KG1 (cell line): ENCODE measurements at places on chromosomes 2 and 18.

DNA sequence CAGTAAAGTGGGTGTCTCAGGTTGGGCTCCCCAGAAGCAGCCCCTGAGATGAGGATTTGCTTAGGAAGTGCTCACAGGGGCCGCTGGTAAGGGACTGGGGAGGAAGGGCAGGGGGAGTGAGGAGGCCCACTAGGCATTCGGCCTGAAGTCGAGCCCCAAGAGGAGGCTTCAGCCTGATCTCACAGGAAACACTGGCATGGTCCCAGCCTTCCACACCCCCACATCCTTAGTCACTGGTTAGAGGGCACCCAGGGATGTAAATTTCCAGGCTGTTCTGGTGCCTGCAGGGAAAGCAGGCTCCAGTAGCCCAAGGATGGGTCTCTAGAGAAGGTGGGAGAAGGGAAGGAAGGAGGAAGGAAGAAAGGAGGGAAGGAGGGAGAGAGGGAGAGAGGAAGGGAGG lies 22.4 kb upstream of the KCNK3 start:
- DNase-seq: no peak

DNA sequence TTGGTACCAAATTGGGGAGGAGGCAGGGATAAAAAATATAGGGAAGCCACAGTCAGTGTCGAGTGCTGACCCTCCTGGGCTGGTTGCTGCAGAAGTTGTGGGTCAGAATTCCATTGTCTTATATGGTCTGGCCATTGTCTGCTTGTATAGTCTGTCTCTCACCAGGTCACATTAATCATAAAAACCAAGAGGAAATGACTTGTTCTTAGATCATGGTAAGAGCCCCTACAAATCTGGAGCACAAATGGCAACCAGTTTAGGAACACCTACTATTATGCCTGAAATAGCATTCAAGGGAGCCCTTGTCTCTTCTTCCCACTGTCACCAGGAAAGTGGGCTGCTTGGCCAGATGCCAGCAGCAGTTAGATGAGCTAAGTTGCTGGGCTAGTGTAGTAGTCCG lies 119.7 kb upstream of the RMP24 start:
- DNase-seq: no peak

DNA sequence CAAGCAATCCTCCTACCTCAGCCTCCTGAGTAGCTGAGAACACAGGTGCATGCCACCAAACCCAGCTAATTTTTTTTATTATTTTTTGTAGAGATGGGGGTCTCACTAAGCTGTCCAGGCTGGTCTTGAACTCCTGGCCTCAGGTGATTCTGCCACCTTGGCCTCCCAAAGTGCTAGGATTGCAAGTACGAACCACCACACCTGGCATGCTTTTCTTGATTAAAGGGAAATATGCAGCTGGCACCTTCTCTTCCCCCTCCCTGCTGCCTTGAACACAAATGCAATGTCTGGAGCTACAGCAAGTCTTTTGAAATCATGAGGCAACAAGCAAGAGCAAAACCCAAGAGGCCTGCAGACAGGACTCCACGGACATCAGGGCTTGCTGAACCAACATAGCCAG lies 26.8 kb upstream of the BIN1 start:
- DNase-seq: no peak

DNA sequence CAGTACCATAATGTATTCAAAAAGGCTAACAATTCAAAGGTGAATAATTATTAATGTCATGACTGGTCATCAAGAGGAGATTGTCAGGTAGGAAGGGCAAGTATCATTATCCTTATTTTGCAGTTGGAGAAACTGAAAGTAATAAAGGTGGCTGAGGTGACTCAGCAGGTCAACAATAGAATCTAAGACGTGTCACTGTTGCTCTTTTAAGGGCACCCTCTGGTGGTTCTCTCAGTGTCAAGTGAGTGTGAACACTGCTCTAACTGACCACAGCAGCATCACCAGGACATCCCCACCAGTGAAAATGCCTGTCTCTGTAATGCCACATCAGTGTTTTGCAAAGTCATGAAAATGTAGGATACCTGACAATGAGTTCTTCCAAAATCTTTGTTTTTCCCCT lies 69.7 kb downstream of the DCC start:
- no peak for DNase-seq

DNA sequence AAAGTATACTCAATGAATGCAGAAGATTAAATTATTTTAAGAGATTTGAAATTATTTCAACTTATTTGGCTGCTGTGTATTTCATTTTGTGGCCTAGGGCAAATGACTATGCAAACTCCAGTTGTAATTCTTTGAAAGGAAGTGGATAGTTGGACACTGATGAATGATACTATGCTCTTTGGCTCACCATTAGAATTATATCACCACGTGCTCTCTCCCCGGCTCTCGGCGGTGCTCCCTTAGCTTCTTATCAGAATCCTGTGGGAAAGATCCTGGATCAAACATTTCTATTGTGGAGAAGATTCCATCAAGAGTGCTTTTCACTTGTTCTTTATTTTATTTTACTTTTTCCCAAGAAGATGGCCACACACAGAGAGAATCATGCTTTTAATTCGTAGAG lies 55.2 kb downstream of the ADCYAP1 start:
- no peak for DNase-seq

DNA sequence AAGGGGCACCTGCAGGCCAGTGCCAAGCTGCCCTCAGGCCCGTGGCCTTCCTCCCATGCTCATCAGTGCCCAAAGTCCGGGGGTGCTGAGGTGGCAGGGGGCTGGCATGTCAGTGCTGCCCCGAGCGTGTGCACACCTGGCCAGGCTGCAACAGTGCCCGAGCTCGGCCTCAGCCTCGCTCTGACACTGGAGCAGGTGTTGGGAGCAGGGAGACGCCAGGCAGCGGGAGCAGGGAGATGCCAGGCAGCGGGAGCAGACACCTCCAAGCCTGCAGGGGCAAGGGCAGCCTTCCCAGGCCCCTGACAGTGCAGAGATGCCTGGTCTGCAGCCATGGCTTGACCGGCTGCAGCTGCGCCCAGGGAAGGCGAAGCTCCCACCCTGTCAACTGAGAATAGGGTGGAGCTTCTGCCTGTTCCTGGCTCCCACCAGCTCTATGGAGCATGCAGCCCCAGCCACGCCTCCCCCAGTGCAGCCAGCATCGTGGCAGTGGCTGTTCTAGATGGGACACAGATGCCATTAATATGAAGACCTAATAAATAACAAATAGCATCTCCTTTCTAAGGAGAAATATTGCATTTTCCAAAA lies 82.4 kb downstream of the DTNB start:
- no peak for DNase-seq

GRCh38 chr2:52036853-52037252 lies 1004.9 kb upstream of the NRXN1 start:
- no peak for DNase-seq

DNA sequence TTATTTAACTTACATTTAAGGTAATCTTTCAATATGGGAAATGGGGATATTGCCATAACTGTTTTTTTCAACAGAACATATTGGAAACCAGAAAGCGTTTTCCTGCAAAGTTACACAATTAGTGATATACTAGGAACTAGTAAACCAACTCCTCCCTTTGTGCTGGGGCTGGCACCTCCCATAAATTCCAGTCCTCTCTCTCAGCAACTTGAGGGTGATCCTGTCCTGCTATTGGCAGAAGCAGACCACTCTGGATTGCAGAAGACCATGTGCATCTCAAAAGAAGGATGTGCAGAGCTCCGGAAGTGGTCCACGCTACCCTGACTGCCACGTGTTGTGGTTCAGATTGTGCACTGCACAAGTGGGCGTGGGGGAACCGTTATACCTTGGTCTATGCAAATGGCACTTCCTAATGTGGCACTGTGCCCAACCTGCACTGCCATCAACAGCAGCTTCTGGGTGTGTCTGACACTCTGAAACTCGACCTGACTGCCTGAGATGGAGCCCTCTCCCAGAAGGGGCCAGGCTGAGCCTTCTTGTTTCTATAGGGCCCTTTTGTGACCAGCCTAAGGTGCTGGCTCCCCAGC lies 219.2 kb downstream of the ZNF516 start:
- DNase-seq: no peak

- no peak for DNase-seq
These were observed 165.6 kb upstream of the VRK2 start for GRCh38 chr2:57880967-57881366.

DNA sequence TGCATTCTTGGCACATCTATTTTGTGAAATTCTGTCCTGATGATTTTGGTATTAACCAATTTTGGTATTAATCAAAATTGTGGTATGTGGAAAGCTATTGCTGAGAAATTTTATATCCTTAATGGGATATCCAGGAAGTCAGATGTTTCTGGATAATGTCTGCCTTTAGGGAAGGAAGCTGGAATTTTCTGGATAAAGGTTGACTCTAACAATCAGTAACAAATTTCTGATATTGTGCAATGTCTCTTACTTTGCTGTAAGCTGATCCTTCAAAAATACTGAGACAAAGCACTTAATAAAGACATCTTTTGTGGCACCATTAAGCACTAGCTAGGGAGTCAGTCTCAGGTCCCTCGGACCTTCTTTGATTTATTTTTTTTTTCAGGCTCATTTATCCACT lies 100.8 kb upstream of the UGP2 start:
- no peak for DNase-seq

DNA sequence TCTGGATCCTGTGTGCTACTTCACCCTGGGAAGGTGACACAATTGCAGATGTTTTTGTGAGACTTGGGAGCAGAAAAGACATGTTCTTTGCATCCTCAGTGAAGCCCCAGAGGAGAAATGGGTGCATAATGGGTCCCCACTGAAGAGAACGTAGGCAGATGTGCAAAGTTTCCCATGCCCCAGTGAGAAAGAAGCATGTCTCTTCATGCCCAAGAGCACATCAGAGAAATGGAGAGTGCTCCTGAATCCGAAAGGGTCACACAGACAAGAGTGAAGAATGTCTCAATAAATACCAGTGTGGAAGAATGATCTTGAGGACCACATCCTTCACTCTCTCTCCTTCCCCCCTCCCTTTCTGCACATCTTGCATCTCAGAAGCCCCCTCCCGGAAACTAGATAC lies 167.7 kb downstream of the TMEM247 start:
- no peak for DNase-seq

DNA sequence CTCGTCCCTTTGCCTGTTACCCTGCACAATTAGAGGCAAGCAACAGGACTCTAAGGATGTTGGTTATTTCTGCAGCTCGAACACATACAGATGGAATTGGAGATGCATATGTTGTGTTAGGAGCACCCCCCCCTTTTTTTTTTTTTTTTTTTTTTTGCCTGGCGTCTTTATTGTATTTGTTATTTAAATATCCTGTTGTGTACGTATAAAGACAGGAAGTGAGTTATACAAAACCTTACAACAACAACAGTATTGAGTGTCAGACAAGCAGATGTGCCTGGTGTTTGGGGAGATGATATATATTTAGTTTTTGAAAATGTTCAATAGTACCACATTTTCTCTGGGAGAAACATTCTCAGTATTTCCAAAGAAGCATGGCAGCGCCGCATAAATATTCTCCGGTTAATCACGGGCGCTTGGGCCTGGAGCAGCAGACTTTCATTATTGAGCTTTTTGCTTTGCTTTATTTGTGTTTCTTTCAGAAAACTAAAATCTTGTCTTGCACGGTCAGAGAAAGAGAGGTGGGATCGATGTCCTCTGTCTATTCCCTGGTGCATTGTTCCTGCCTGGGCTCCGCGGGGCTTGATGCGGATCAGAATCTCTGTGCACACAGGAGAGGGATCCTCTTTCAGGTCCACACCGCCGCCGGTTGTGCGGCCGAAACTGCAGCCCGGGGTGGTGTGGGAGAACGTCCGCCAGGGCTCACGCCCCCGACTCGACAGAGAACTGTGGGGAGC lies 23.2 kb upstream of the ZNF516 start:
- no peak for DNase-seq

- no peak for DNase-seq
These were observed 37.5 kb downstream of the GNAL start for GRCh38 chr18:11726556-11726955.

DNA sequence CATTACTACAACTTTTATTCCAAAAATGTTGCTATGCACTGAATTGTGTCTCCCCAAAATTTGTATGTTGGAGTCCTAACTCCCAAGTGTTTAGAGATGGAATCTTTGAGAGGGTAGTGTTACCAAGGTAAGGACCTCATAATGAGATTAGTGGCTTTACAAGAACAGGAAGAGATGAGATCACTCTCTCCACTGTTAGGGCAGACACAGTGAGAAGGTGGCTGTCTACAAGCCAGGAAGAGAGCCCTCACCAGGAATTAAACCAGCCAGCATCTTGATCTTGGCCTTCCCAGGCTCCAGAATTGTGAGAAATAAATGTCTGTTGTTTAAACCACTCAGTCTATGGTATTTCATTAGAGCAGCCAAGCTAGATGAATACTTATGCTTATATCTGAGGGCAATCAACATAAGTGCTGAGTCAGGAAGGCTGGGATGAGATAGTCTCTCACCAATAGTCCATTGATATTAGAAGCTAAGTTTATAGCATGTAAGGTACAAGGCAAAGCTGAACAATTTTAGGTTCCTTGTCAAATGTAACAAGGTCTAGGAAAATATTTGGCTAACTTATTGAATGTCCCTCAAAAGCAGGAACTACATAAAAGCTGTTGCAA lies 317.6 kb upstream of the REG3G start:
- no peak for DNase-seq

GRCh38 chr2:2600366-2600765 lies 269.3 kb upstream of the MYT1L start:
- no peak for DNase-seq

DNA sequence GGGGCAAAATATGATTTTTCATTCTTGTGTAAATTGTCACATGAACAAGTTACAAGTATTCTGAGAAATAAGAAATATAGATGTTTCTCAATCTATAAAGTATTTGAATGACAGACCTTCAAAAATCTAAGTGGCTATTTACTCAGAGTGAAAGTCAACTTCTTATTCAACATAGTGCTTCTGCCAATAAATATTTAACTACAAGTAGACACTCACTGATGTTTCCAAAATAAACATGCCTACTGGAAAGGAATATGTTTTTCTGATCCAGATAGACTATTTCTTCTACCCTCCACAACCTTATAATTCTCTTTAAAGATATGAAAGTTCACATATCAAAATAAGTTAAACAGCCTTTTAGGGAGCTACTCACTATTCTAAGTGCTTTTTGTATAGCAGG lies 296.3 kb downstream of the DSC3 start:
- no peak for DNase-seq

- no peak for DNase-seq
These were observed 96.5 kb downstream of the ZNF532 start for GRCh38 chr18:58960946-58961722.

DNA sequence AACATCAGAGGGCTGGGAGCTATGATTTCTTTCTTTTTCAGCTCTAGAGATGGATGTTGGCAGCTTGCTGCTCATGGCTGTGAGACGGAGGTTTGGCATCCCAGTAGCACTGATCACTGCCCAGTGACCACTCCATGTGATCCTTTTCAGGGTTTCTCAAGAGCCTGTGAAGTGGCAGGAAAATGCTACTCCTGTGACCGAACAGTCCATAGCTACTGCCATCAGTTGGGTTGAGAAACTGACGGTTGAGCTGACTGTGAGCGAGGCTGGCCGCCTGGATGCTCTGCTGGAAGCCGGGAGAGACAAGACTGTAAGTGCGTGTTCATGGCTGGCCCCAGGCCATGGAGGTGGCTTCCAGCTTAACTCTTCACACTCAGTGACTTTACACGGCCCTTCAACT lies 34.2 kb downstream of the VWA3B start:
- no peak for DNase-seq

GRCh38 chr18:3538456-3538855 lies 88.5 kb downstream of the TGIF1 start:
- DNase-seq: no peak

GRCh38 chr2:26672818-26673393 lies 19.6 kb upstream of the KCNK3 start:
- no peak for DNase-seq

GRCh38 chr2:61816480-61817355 lies 37.1 kb downstream of the FAM161A start:
- DNase-seq: no peak
